Ovary (tissue), 10 donors: ENCODE measurements at places on chromosomes 1 and 21.

DNA sequence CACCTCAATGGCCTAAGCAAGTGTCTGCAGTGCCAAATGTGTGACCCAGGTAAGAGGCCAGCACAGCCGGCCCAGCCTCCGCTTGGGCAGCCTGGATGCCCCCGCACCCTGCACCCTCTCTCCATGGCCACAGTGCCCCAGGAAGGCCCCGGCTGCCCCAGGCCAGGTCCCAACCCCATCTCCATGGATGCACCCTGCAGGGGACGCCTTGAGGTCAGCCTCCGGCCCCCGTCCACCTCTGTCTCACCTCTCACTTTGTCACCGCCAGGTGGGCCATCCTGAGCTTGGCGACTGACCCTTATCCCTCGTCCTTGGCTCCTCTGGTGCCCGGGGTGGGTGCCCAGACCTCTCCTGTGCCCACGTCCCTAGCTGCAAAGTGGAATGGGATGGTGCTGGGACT lies 2.2 kb downstream of the TNFRSF14 start:
- no peak for DNase-seq

DNA sequence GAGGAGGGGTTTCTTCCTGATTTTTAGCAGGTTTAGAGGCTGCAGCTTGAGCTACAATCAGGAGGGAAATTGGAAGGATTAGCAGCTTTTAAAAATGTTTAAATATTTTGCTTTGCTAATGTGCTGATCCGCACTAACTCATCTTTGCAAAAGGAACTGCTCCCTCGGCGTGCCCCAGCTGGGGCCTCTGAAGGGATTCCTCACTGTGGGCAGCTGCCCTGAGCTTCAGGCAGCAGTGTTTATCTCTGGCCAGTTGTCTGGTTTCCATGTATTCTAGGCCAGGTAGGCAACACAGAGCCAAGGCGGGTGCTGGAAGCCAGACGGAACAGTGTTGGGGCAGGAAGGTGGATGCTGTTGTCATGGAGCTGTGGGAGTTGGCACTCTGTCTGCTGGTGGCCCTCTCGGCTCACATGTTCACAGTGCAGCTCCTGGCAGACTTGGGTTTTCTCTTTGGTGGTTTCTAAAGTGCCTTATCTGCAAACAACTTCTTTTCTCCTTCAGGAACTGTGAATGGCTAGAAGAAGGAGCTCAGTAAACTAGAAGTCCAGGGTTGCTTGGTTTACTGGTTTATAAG lies 18.9 kb downstream of the NECAP2 start:
- DNase-seq, result no peak

GRCh38 chr1:4830707-4831106 lies 176.3 kb downstream of the AJAP1 start:
- DNase-seq, result no peak

DNA sequence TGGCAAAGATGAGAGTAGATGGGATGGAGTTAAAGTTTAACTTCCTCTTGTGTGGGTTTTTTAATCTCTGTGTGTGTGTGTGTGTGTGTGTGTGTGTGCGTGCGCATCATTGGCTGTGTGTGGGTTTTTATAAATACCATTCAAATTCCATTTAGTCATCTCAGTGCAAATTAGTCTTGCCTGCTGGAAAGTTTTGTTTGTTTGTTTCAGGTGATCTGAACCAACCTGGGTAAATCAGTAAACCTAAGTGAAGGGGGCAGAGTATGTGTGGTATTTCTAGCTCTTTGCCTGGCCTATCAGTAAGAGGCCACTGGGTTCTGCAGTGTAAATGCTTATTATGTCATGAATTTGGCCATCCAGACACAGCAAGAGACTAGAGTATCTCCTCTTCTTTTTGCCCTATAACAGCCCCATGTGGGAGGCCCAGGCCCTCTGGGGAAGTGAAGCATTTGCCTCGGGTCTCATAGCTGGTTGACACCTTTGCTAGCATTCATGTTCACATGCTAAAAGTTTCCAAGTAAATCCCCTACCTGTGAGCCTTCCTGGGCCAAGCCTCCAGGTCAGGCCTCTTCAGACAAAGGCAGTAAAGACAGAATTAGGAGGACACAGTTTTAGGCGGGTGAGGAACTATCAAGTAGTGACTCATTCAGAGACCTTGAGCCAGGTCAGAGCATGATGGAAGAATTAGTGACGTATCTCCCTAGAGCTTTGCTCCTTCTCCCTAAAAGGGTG lies 14.7 kb downstream of the INTS3 start:
- DNase-seq, result peak; percentile 41

DNA sequence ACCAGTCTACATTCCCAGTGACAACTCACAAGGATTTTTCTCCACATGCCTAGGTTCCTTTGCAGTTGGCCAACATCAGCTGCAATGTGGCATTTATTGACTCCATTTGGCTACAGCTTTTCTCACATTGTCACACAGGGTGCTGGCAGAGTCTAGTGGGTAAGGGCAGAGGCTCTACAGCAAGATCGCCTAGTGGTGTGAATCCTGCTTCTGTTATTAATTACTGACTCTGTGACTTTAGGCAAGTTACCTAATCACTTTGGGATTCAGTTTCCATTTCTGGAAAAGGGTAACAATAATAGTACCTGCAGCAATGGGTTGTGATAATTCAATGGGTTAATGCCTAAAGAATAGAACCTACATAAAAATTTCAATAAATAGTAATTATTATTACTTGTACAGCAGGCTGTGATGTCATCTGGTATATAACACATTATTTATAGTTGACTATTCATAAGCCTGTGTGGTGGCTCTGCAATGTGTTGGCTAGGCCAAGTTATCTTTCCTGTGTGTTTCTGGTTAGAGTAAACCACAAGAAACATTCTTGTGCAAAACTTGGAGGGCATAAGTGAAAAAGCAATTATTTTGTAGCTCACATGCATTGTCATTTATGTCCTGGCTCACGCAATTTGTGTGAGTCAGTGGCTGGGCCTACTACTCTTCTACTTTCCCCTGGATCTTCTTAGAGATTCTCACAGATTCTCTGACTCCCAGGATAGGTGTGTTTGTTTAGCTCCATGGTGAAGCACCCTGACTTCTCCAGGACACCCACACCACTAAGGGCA lies 59.5 kb downstream of the PTGS2 start:
- DNase-seq, result no peak

GRCh38 chr21:28821276-28822122 lies 171.2 kb downstream of the LTN1 start:
- no peak for DNase-seq

DNA sequence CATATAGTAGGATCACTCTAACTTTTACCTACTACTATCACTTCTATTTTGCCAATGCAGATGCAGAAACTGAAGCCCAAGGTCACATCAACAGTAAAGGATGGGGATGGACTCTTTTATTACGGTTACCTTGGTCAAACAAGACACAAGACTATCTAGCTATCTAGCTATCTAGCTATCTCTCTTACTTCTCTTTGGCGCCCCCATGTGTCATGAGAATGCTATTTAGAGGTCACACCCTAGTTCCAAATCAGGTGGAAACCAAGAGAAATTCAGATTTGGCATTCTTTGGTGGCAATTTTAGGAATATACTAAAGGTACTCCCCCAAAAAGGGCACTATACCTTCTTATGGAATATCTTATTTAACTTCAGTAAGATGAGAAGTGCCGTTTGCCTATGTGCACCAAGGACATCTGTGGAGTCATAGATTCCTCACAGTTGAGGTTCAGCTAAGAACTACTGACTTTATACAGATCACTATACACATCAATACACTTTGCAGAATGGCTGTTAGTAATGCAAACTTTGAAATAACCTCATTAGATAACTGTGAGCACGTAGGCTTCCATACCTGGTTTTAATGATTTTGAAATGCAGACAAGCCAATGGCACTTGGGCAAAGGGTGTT lies 6.7 kb downstream of the ZNF648 start:
- DNase-seq, result no peak

DNA sequence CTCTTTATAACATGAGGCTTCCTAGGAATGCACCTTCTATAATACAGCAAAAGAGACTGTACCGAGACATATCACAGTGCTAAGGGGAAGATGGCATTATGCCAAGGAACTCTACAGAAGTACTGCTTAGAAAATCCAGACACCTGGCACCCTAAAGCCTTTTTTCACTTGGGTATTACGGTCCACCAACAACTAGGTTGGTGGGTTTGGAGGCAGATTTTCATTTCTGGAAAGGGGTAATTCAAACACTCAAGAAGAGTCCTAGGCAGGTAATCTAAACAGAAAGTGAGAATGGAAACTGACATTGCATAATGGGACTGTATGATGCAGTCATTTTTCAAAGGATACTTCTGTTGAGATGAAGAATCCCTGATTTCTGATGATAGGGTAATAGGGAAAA lies 19.6 kb downstream of the SCMH1 start:
- DNase-seq, result no peak
